ENCODE measurements at places on chromosomes 11 and 22. TPM values are rescaled to one million over a fixed set of nuclear protein-coding genes. Genes with fewer than 3 reads are reported as not detected.

DNA sequence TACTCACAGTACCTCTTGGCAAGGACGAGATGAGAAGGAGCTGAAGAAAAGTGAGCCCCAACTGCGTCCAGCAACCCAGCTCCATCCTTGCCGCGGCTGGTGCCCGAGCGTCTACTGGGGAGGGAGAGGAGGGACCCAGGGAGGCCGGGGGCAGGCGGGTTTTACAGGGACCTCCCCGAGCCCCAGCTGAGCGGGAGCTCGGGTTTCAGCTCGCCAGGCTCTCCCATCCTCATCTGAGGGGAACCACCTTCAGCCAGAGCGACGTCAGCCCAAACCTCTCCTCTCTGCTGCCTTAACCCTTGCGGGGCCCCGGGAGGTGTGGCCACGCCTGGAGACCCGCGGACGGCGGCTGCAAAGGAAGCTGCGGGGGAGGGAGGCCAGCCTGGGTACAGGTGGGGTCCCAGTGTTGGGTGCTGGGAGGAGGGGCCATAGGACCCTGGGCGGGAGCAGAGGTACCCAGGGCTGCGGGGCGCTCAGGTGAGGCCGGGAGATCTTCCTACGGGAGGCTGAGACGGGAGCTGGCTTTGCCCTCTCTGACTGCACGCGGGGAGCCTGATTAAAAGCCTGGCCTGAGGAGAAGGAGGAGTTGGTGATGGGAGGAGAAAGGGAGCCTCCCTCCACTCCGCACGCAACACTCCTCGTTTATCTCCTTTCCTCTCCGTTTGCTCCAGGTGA lies at the start of gene PAMR1:
TSS of gene PAMR1 (minus strand) at position 116 of the 675 bp plus-strand sequence. CDS start at position 85, 31 bp downstream.
- peak; percentile 89 for DNase-seq

GRCh38 chr11:36425561-36426081 lies 84.5 kb downstream of the TRAF6 start:
- DNase-seq: peak; percentile 70

PACSIN3 gene
- total RNA-seq: 263 TPM

ACR gene
- 3.3 TPM for total RNA-seq

BCR gene
- 34.7 TPM for total RNA-seq

Data from tongue (tissue), 3 donors.